ENCODE measurements at places on chromosomes 2 and 18. TPM values are rescaled to one million over a fixed set of nuclear protein-coding genes. Genes with fewer than 3 reads are reported as not detected.

DNA sequence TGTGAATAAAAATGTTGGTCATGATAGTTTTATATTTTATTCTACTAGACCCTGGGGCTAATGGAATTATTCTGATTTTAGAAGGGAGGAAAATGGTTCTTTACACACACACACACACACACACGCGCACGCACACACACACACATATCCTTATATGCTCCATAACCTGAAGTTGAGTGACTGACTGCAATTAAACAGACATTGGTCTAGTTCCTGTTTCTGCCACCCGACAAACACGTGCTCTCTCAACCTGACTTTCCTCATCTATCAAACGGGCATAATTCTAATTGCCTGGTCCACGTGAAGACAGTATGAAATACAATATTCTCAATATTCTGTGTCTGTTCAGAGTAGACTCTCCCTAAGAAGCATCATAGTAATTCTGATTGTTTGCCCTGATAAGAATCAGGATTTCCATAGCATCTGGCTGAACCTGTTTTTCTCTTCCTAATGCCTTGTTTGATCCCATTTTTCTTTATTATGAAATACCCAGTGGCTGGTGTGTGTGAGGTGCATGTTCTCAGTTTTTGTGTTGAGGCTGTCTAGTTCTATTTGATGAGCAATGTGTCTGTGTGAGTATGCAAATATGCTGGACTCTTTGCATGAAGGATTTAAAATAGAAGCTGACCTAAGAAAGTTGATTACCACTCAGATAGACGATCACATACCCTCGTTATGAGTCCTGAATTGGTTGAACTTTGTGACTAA lies 51.0 kb downstream of the SETBP1 start:
- H3K27me3 ChIP-seq, result no peaks in the 10 kb centered on the region
- no peak overlapping the region for H3K4me3 ChIP-seq
- H3K27ac ChIP-seq, result no peak overlapping the region
- peaks cover 2% of the 10 kb centered on the region for H3K36me3 ChIP-seq
- H3K4me1 ChIP-seq, result no peaks in the 10 kb centered on the region
- no peak for DNase-seq

DNA sequence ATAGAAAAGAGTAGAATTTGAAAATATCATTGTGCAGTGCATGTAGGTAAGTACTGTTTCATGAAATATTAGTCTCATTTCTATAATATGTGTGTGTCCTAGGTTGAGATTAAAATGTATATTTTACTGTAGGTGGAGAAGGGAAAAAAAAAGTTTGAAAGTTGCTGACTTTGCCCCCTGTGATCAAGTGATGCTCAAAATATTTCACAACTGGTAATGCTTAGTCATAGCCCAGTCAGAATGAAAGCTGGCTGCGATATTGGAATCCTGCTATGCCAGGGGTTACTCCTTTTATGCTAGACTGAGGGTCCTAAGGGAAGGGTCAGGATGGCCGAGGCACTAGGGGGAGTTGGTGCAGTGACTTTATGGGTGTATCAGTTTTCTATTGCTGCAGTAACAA lies 19.5 kb upstream of the CFAP36 start:
- H3K4me3 ChIP-seq, result no peak overlapping the region
- no peak overlapping the region for H3K27ac ChIP-seq
- no peaks in the 10 kb centered on the region for H3K36me3 ChIP-seq
- DNase-seq, result no peak

DNA sequence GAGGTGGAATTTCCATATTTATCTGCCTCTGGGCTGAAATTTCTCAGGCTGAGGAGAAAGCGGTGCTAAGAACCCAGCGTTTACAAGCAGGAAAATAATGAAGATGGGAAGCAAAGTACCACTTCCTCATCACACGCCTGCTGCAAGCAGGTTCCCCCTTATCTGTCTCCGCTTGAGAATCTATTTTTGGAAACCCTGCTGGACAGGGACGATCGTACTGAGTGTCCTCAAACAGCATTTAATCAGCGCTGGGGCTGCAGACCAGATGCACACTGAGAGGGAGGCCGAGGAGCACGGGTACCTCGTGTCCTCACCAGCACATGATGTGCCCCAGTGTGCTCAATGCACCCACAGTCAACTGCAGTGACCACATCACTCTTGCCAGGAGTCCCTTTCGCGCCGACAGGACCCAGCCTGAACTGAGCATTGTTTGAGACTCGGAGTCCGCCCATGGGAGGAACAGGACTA lies 160.4 kb downstream of the HDAC4 start:
- DNase-seq, result no peak
- no peaks in the 10 kb centered on the region for H3K4me1 ChIP-seq
- H3K36me3 ChIP-seq, result no peaks in the 10 kb centered on the region
- H3K27ac ChIP-seq, result no peak overlapping the region
- H3K27me3 ChIP-seq, result no peaks in the 10 kb centered on the region

- no peaks in the 10 kb centered on the region for H3K4me1 ChIP-seq
- no peak for DNase-seq
- no peaks in the 10 kb centered on the region for H3K36me3 ChIP-seq
- H3K27ac ChIP-seq, result no peak overlapping the region
- H3K4me3 ChIP-seq, result no peak overlapping the region
- H3K27me3 ChIP-seq, result no peaks in the 10 kb centered on the region
Observed at GRCh38 chr18:25039781-25040180, 312.2 kb downstream of the ZNF521 start.

GRCh38 chr2:194550702-194551101 lies 1106.3 kb upstream of the SLC39A10 start:
- no peaks in the 10 kb centered on the region for H3K36me3 ChIP-seq
- no peaks in the 10 kb centered on the region for H3K27me3 ChIP-seq
- no peak for DNase-seq
- no peaks in the 10 kb centered on the region for H3K4me1 ChIP-seq
- H3K4me3 ChIP-seq, result no peak overlapping the region

GRCh38 chr2:197915548-197916265 lies 111.3 kb downstream of the PLCL1 start:
- H3K4me3 ChIP-seq, result no peak overlapping the region
- H3K36me3 ChIP-seq, result no peaks in the 10 kb centered on the region
- no peaks in the 10 kb centered on the region for H3K27me3 ChIP-seq
- no peak overlapping the region for H3K27ac ChIP-seq
- H3K4me1 ChIP-seq, result peaks cover 19% of the 10 kb centered on the region

DNA sequence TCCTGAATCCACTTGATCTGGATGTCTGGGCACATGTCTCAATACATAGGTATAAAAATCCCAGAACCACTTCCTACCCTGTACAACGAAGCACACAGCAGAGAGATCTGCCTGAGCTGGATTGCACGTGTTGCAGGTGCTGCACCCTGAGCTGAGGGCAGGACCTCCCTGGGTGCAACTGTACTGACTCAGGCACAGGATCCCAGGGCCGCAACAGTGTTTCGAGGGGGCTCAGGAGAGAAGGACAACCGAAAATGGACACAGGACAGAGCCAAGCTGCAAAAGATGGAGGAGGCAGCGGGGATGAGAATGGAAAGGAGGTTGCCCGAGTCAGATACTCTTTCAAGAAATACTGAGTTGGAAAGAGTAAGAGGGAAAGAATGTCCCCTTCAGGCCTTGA lies 354.1 kb downstream of the EIPR1 start:
- H3K4me1 ChIP-seq, result no peaks in the 10 kb centered on the region
- no peak overlapping the region for H3K27ac ChIP-seq
- H3K27me3 ChIP-seq, result no peaks in the 10 kb centered on the region
- no peaks in the 10 kb centered on the region for H3K36me3 ChIP-seq

SMCHD1 gene
- total RNA-seq, result 88.9 TPM

All from aorta (tissue), 5 donors.